Lung (tissue), 17 donors: ENCODE measurements at places on chromosomes 7 and 10.

- DNase-seq = no peak
Measured at GRCh38 chr10:62237966-62238365, 30.7 kb downstream of the RTKN2 start.

DNA sequence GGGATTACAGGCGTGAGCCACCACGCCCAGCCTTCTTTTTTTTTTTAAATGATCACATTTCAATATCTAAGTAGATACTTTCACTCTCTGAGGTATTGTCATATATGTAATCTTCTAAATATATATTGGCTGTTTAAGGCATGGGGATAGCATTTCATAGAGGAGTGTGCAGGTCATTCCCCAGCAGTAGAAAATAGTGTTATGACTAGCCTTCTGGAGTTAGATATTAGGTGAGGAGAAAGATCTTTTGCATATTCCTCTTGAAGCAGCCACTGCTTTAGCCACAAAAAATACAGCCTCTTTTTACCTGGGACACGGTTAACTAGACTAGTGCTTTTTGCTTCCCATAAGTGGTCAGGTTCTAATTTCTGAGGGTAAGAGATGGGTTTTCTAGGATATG lies 28.9 kb downstream of the ADD3 start:
- no peak for DNase-seq

- DNase-seq = no peak
Measured at GRCh38 chr10:2119316-2119715, 382.0 kb upstream of the ADARB2 start.

GRCh38 chr7:19351341-19352304 lies 206.4 kb upstream of the FERD3L start:
- no peak for DNase-seq

GRCh38 chr7:20393616-20394015 lies 62.9 kb downstream of the ITGB8 start:
- no peak for DNase-seq

- DNase-seq = no peak
Measured at GRCh38 chr10:33507662-33508425, 173.4 kb upstream of the NRP1 start.
